Left lung (tissue), 14 donors: ENCODE measurements at places on chromosomes 6 and 20. TPM values are rescaled to one million over a fixed set of nuclear protein-coding genes. Genes with fewer than 3 reads are reported as not detected.

DNA sequence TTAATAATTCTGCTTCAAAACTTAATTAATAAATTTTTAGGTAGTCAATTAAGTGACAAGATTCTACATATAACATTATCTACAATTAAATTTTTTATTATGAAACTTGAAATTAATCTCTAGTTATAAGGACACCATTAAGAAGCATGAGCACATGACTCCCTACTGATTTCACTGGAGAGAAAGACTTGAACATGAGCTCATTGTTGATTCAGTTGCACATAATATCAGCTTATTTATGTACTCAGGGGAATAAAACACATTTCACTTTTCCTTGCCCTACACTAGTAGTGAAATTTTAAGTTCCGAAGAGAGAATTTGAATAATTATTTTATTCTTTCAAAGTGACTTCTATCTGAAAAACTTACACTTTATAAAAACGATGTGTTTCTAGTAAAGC is 370.2 kb upstream of the EPHA7 start:
- DNase-seq: no peak
- no peaks in the 10 kb centered on the region for H3K4me1 ChIP-seq
- H3K4me3 ChIP-seq: no peak overlapping the region
- H3K27ac ChIP-seq: no peak overlapping the region
- no peaks in the 10 kb centered on the region for H3K27me3 ChIP-seq

GRCh38 chr6:29694637-29695036 is 13.7 kb upstream of the ZFP57 start:
- H3K4me1 ChIP-seq: no peaks in the 10 kb centered on the region
- H3K36me3 ChIP-seq: no peaks in the 10 kb centered on the region
- no peak overlapping the region for H3K27ac ChIP-seq
- H3K4me3 ChIP-seq: no peak overlapping the region
- DNase-seq: no peak

TAP1 gene
- 79.3 TPM for total RNA-seq

DNA sequence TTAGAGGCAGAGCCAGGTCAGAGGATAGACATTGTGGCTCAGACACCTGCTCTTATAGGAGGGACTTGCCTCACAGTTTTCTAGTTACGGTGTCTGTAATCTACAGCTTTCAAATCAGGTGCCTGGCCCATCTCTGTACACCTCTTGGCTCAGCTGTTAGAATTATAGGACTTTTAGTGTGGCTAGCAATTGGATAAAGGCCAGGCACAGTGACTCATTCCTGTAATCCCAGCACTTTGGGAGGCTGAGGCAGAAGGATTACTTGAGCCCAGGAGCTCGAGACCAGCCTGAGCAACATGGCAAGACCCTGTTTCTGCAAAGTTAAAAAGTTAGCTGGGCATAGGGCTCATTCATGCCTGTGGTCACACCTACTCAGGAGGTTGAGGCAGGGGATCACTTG is 20.0 kb downstream of the BRPF3 start:
- H3K4me3 ChIP-seq: no peak overlapping the region
- H3K27me3 ChIP-seq: no peaks in the 10 kb centered on the region
- no peaks in the 10 kb centered on the region for H3K36me3 ChIP-seq
- H3K27ac ChIP-seq: no peak overlapping the region

ZNF311 gene
- 1.7 TPM for total RNA-seq

DNA sequence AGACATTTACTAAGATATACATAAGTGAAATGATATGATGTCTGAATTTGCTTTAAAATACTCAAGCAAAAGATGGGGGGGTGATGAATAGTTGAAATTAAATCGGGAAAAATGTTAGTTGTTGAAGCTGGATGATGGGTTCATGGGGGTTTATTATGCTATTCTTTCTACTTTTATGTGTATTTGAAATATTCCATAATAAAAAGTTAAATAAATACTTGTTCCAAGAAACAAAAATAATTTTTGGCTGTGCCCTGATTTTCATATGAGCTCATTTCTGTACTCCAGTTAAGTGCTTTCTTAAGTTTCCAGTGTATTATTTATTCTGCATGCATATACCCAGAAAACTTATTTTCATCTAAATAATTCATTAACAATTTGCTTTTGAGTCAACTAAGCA is 138.6 kb downstream of the AIG1 start:
- H3K4me3 ChIP-seq: no peak overlapping the region
- H3K27ac ChIP-seq: no peak overlapping the region
- no peak for DNase-seq
- H3K36me3 ChIP-seq: no peaks in the 10 kb centered on the region
- H3K4me1 ChIP-seq: no peaks in the 10 kb centered on the region

DNA sequence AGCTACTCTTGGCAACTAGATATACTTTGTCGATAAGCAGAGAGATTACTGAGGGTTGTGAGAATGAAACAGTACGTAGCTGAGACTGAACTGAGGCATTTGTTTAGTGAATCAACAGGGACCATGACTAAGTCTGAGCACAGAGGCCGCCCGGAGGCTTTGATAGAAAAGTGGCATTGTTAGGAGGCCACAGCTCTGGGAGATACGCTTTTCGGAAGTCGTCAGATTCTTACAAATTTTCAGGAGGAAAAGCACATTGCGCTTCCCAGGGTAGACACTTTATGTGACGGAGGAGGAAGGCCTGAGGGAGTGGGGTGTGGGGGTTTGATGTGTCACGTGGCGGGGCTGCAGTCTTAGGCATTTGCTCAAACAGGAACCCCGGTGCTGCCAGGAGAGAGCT is 69.4 kb downstream of the PSMG4 start:
- no peak overlapping the region for H3K27ac ChIP-seq
- DNase-seq: no peak
- H3K4me3 ChIP-seq: no peak overlapping the region
- peaks cover 9% of the 10 kb centered on the region for H3K4me1 ChIP-seq

- no peak overlapping the region for H3K27ac ChIP-seq
- H3K27me3 ChIP-seq: no peaks in the 10 kb centered on the region
- no peak overlapping the region for H3K4me3 ChIP-seq
- DNase-seq: no peak
Measured at GRCh38 chr20:18304618-18305017, 16.3 kb downstream of the ZNF133 start.

DNA sequence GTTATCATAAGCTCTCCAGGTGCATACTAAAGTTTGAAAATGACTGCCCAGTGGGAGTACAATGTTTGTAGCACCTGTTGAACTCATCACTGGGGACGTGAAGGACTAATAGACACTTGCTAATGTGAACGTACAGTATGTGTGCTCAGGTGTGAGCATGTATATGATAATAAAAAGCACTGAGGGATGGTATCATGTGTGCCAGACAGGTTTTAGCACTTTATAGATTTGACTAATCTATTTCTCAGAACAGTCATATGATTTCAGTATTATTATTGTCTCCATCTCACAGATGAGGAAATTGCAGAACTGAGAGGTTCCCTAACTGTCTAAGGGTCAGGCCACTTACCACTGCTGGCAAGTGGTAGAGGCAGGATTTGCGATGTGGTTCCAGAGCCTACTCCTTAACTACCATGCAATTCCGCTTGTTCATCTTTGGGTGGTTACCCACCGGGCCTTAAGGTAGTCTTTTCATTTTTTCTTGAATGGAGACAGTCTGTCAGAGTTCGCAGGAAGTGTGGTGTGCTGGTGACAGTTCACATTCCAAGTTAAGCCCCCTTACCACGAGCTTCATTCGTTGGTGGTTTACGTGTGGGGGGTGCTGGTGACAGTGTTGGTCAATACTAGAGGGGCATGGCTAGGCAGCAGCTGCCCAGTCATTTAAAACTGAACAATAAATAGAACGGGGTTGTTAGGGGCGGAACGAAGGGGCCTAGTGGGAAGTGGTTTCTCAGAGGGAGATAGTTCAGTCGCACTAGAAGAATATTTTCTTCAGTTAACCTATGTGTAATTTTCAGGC is 46.8 kb downstream of the RREB1 start:
- peak overlapping the region; percentile 72 for H3K27ac ChIP-seq
- H3K4me3 ChIP-seq: no peak overlapping the region
- DNase-seq: no peak
- no peaks in the 10 kb centered on the region for H3K27me3 ChIP-seq

DNA sequence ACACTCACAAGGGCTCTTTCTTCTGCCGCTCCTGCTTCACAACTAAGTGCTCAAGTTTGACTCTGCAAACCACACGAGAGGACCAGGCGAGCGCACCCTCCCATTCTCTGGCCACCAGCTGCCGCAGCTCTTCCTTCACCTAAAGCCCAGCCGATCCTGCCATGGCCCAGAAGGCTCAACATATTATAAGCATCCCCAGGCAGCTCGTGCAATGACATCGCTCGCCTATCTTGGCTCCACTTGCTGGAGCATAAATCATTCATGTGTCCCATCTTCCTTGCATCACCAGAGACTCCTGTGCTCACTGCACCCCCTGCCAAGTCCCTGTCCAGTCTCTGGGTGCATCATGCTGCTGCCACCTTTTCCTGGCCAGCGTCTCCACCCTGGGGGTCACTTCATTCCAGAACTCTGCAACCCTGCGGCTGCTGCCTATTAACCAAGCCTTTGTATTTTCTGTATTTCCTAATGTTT is 59.0 kb downstream of the PSMG4 start:
- H3K27ac ChIP-seq: no peak overlapping the region
- no peaks in the 10 kb centered on the region for H3K27me3 ChIP-seq
- H3K36me3 ChIP-seq: peaks cover 6% of the 10 kb centered on the region
- no peak overlapping the region for H3K4me3 ChIP-seq
- H3K4me1 ChIP-seq: peaks cover 5% of the 10 kb centered on the region

DNA sequence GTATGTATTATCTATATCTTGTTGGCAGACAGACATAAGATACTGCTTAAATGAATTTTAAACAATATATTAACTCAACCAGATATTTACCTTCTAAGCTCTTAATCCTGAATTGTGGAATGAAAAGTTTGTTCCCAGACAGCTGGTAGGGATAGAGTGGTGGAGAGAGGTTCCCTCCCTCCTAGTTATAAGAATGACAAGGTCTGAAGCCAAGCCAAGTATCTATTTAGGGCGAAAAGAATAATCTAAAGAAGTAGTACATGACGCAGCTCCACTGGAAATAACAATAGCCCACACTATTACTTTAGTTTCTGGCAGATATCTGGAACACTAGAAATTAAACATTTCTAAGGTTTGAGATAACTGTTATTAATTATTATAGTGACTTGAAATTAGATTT is 104.3 kb downstream of the AHI1 start:
- no peaks in the 10 kb centered on the region for H3K4me1 ChIP-seq
- no peaks in the 10 kb centered on the region for H3K27me3 ChIP-seq
- H3K36me3 ChIP-seq: peaks cover 5% of the 10 kb centered on the region
- no peak overlapping the region for H3K27ac ChIP-seq

- no peaks in the 10 kb centered on the region for H3K36me3 ChIP-seq
- H3K4me1 ChIP-seq: peaks cover 5% of the 10 kb centered on the region
- no peak for DNase-seq
- no peak overlapping the region for H3K27ac ChIP-seq
Measured at GRCh38 chr20:50215101-50215690, 24.6 kb downstream of the CEBPB start.

KCNK16 gene
- not detected for total RNA-seq

GRCh38 chr20:4545526-4545925 is 176.2 kb upstream of the PRND start:
- no peak overlapping the region for H3K4me3 ChIP-seq
- no peaks in the 10 kb centered on the region for H3K36me3 ChIP-seq
- H3K4me1 ChIP-seq: no peaks in the 10 kb centered on the region
- no peaks in the 10 kb centered on the region for H3K27me3 ChIP-seq
- H3K27ac ChIP-seq: no peak overlapping the region
